ENCODE measurements at places on chromosomes 3 and 15.

- no peak for DNase-seq
Measured at GRCh38 chr15:56759450-56759845, 26.1 kb upstream of the ZNF280D start.

DNA sequence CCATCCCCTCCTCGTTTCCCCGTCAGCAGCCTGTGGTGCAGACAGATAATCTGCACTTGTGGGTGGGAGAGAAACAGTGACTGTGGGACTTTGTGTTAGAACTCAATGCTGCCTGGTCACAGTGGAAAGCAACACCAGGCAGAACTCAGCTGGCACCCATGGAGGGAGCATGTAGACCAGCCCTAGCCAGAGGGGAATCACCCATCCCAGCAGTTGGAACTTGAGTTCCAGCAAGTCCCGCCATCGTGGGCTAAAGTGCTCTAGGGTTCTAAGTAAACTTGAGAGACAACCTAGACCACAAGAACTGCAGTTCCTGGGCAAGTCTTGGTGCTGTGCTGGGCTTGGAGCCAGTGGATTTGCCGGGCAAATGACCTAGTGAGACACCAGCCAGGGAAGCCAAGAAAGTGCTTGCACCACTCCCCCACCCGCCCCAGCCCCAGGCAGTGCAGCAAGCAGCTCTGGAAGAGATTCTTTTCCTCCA lies 24.4 kb downstream of the ISG20 start:
- no peak for DNase-seq

- no peak for DNase-seq
Measured at GRCh38 chr3:5197470-5198312, 10.2 kb downstream of the EDEM1 start.

DNA sequence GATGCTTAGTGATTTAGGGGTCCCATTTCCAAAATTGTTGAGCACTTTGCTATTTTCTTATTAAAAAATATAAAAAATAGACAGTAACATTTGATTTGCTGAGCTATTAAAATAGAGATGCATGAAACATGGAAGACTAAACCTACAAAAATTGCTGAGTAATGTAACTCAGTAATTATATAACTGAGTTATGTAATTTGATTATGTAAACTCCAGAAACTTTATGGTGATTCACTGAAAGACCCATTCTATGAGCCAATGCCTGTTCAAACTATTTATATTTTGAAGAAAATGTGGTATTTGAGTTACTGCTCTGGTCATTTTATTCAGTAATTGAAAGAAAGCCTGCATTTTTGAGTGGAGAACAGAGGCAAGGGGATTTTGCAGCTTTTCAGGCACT lies 1221.5 kb upstream of the ALCAM start:
- DNase-seq, result no peak

DNA sequence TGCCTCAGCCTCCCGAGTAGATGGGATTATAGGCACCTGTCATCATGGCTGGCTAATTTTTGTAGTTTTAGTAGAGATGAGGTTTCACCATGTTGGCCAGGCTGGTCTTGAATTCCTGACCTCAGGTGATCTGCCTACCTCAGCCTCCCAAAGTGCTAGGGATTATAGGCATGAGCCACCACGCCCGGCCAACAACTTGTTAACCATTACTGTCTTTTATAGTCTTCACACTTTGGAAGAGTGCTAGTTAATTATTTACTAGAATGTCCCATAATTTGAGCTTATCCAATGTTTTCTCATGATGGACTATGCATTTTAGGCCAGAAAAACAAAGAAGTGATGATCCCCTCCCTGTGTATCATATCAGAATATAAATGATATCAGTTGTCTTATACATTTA lies 288.6 kb upstream of the CBLB start:
- no peak for DNase-seq

DNA sequence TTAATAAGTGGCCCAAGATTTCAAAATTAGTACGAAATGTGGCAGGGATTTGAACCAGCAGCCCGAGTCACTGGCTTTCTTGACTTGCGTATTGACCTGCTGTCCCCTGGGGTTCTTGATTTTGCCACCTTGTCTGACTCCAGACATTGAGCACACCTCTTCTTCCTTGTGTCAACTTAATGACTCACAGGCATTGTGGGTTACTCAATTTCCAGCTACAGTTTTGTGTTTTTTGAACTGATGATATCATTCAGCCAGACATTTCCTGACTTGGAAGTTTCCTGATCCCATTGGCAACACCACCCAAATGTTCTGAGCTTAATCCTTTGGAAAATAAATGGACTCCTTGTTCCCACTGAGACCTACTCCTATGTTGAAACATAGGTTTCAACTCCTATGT lies 64.2 kb downstream of the MOBP start:
- no peak for DNase-seq

GRCh38 chr3:5489536-5489935 lies 302.0 kb downstream of the EDEM1 start:
- DNase-seq, result no peak

DNA sequence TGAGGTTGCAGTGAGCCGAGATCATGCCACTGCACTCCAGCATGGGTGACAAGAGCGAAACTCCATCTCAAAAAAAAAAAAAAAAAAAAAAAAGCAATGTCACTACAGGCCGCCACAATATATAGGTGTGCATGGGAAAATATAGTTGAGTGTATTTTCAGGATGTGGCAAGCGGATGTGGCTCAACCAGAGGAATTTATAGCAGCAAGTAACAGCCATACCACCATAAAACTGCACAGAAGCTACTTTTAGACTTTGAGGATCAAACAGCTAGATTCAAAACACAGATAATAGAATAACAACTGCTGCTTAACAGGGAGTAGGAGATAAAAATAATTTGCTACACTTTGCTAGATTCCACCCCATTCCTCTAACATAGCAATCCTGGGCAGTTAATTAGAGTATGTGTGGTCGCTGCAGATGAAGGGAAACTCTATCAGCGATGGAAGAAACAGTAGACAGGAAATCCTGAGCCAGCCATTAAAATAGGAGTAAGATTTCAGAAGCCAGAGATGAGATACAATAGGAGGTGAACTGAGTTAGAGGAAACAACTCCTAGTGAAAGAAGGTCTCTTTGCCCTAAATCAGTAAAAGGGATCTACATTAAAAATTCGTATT lies 318.7 kb upstream of the STT3B start:
- DNase-seq, result no peak

- no peak for DNase-seq
Measured at GRCh38 chr3:197888511-197888910, 61.5 kb upstream of the RPL35A start.

DNA sequence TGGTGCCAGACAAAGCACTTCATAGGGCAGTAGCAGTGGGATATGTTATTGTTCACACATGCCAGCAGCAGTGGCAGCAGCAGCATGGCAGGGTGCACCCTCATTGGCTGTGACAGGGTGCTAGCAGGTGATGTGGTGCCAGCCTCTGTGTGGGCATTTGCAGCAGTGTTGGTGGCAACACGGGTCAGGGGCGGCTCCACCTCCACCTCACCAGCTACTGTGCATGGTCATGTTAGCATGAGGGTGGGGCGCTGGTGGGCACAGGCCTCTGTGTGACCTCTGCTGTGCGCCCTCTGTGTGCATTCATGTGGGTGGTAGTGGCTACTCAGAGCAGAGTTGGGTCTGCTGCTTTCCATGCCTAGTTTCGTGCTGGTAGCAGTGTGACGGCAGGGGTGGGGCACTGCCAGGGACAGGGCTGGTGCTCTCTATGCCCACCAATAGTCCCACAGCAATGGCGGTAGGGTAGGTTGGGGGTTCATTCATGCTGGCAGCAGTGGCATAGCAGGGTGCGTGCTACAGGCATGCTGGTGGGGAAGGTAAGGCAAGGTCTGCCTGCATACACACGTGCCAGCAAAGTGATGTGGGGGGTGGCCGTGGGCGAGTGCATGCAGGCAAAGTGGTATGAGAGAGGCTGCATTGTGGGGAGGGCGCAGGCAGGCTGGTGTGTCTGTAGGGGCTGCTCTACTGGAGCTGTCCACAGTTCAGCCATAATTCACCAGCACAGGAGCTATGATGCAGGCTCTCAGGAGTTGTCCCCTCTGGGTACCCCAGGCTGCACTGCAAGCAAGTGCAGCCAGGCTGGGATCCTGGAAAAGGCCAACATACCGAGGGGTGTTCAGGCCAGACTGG lies 402.7 kb downstream of the GRM7 start:
- no peak for DNase-seq

DNA sequence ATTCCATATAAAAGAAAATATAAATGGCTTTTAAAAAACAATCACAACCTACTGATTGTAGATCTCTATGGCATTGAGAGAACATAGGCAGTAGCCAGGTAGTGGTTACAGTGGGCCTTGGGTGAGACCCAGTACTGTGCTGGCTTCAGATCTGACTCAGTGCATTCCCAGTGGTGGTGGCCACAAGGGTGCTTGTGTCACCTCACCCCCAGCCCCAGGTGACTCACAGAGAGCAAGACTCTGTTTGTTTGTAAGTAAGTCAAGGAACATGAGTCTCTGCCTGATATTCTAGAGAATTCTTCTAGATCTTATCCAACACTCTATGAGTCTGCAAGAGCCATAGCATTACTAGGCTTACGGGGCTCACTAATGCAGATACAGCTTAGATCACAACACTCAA lies 118.8 kb upstream of the AZI2 start:
- DNase-seq, result no peak

- no peak for DNase-seq
Measured at GRCh38 chr3:84109911-84110310, 848.9 kb upstream of the CADM2 start.

DNA sequence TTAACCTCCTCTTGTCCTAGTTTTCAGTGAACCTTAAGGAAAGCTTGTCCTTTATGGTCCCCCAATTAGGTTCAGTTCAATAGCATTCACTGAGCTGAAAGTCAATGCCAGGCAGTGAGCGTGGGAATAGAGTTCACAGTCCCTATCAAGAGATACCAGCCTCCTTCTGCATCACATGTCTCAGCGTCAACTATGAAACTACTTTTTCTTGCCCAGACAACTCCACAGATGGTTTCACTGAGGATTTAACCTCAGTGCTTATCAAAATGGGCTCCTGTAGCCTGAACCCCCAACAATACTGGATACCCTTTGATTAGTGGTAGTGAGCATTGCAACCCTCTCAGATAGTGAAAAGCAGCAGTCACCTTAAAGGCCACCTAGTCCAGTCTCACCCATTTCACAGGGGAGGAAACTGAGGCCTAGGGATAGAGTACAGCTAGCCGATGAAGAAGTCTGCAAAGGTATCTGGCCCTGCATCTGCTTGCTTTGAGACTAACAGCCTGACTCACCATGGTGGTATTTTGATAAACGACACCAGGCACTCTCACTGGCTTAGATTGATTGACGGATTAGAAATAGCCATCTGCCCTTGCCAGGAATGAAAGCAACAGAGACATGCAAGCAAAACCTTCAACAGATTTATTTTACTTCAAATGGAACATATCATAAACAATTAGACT lies 1.6 kb upstream of the UBA3 start:
- no peak for DNase-seq

DNA sequence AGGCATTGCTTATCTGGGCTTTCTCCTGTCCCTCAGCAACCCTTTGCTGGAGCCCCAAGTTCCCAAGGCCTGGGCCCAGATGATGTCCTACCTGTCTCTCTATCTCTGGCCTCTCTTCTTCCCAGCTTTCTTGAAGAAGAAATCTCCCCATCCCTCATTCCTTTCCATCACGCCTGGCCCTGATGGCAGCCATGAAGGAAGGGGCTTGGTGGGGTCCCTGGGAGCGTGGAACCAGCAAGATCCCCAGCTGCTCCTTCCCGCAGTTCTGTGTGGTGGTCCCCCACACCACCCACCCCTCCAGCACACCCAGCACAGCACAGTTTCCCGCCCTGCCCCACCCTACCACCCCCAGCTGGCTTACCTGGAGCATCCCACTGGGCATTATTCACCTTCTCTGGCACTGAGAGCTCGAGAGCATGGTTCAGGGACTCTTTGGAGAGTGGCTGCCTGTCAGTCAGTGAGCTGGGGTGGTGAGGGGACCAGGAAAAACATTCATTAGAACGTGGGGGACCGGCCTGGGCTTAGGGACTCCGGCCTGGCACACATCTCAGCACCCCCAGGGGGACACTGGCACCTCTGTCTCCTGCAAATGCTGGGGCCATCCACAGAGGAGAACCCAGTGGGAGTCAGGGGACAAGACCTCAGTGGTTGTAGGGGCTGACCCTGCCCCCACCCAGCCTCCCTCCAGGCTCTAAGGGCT lies 26.6 kb downstream of the ACSBG1 start:
- DNase-seq, result no peak

- no peak for DNase-seq
Measured at GRCh38 chr3:105513886-105514285, 147.2 kb downstream of the ALCAM start.

- no peak for DNase-seq
Measured at GRCh38 chr15:72201391-72201921, 3.9 kb upstream of the GRAMD2A start.

- DNase-seq, result no peak
Measured at GRCh38 chr15:64535460-64536243, 75.3 kb downstream of the ZNF609 start.

- DNase-seq, result no peak
Measured at GRCh38 chr15:74147051-74147450, 16.7 kb downstream of the ISLR2 start.

DNA sequence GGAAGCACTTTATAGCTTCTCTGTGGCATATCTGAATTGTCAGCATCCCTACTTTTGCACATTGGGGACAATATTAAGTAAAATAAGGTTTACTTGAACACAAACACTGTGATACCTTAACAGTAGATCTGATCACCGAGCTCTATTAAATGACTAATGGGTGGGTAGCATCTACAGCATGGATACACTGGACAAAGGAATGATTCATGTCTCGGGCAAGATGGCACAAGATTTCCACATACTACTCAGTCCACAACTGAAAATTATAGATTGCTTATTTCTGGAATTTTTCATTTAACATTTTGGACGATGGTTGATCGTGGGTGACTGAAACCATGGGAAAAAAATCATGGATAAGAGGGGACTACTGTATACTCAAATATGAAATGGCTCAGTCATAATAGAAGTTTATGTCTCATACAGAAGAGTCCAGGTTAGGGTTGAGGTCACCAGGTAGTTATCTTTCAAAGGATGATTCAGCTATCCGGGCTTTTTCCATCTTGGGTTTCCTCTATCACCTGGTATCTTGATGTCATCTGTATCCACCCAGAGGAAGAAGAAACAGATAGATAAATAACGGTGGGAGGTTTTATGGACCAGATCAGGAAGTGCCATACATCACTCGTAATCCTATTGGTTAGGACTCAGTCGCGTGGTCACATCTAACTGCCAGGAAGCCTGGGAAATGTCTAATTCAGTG lies 320.0 kb upstream of the RARB start:
- DNase-seq, result no peak

DNA sequence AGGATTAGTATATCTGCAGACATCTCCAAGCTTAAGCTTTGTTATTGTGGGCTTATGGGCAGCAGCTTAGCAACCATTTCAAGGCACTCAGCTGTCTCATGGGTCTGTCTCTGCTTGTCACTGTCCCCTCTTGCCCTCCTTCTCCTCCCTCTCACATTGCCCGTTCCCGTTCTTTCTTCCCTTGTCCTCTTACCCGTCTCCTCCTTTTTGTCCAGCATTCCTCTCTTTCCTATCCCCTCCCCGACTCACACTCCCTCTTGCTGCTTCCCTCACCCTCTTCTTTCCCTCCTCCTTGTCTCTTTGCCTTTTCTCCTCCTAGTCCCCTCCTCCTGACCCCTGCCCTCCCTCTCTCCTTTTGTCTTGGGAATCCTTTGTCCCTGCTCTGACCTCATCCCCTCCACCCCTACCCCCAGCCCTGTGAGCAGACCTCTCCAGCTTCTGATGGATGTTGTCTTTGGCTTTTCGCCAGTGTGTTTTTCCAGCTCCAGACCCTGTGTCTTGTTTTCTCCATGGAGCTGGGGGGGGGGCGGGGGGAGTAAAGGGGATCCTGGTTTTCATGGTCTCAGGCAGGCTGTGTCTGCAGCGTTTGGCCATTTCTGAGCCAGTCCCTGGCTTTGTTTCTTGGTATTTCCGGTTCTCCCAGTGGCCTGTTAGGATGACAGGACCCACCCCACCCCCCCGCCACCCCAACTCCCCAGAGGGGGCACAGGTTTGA lies 47.9 kb upstream of the TRAK1 start:
- DNase-seq, result no peak

Measured in stimulated activated CD8-positive, alpha-beta memory T cell treated with anti-CD3 and anti-CD28 coated beads, Interleukin-12 subunit alpha, Interleukin-12 subunit beta, amount 100 ng/mL, for 1 hour (primary cell).